ENCODE measurements at places on chromosomes 12 and 14.

GRCh38 chr12:65868133-65868705 lies 43.9 kb downstream of the HMGA2 start:
- DNase-seq: no peak

- DNase-seq: no peak
Measured at GRCh38 chr12:53217051-53217930, 10.2 kb upstream of the ITGB7 start.

DNA sequence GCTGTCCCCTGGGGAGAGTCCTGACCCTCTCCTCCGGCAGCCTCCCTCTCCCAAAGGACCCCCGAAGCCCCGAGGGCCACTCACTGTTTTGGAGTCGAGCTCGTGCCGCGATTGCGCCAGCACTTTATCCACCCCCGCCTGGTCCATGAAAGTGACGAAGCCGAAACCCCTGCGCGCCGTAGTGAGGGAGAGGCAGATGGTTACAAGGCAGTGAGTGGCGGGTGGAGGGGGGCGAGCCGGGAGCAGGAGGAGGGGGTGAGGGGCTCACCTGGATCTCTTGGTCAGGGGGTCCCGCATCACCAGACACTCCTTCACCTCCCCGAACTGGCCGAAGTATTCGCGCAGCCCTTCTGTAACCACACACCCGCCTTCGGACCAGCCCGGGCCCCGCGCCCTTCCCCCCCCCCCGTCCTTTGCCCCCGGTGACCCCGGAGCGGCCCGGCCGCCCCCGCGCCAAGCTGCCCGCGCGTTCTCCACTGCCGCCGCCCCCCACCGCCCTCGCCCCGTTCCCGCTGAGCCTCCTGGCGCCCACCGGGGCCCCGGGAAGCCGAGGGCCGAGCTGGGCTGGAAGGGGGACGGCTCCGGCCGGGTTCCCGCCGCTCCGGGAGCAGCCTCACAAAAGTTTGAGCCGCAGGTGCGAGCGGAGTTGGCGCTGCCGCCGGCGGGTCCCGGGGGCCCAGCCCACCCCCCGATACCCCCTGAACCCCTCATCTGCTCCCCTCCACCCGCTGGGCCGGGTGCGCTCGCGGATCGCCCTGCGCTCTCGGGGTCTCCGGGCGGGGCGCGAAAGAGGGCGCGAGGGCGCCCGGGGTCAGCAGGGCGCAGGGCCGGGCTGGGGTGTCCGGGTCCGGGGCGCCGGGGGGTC lies 808 bp downstream of the MSI1 start:
- no peak for DNase-seq

DNA sequence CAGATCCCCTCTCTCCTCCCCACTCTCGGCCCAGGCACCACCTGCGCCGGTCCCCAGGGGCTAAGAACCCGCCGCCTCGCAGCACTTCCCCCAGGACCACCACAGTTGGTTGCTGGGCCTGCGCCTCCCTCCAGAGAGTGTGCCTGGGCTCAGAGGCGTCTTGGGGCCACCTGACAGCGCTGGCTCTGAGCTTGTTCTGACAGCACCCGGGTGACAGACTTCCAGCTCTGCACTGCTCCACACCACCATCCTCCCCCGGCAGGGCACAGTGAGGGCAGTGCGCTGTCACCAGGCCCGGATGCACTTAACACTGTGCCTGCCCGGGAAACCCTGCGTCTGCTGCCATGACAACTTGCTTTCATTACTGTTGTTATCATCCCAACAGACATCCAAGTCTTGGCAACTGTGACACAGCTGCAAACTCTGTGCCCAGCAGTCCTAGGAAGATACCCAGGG lies 6.6 kb downstream of the BRF1 start:
- DNase-seq: no peak

GRCh38 chr12:80648881-80649280 lies 58.6 kb upstream of the MYF6 start:
- no peak for DNase-seq
